ENCODE measurements at places on chromosomes 5 and 9.

GRCh38 chr5:77080905-77081304, 6.2 kb downstream of the ZBED3 start:
- DNase-seq, result no peak

DNA sequence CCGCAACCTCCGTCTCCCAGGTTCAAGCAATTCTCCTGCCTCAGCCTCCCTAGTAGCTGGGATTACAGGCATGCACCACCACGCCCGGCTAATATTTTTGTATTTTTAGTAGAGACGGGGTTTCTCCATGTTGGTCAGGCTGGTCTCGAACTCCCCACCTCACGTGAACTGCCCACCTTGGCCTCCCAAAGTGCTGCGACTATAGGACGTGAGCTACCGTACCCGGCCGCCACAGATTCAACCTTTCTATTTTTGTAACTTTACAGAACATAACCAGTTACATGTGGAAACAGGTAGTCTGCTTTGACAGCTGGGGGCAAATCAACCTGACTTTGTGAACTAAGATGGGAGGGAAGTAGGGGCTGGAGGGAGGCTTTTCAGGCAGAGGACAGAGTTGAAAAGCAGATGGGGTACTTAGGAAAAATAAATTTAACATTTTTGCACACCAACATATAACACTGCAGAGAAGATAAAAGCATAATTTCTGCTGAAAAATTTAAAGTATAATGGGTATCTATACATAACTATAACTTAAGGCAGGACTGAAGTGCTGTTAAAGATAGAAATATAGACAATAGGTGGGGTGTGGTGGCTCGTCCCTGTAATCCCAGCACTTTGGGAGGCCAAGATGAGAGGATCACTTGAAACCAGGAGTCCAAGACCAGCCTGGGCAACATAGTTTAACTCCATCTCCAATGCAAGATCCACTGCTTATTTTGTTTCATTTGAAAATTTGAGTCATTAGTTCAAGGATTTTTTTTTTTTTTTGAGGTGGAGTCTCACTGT, 5.1 kb downstream of the RPL37 start:
- no peak for DNase-seq

- DNase-seq, result peak; percentile 59
Measured at GRCh38 chr9:112869041-112869529, 21.6 kb downstream of the SLC46A2 start.

DNA sequence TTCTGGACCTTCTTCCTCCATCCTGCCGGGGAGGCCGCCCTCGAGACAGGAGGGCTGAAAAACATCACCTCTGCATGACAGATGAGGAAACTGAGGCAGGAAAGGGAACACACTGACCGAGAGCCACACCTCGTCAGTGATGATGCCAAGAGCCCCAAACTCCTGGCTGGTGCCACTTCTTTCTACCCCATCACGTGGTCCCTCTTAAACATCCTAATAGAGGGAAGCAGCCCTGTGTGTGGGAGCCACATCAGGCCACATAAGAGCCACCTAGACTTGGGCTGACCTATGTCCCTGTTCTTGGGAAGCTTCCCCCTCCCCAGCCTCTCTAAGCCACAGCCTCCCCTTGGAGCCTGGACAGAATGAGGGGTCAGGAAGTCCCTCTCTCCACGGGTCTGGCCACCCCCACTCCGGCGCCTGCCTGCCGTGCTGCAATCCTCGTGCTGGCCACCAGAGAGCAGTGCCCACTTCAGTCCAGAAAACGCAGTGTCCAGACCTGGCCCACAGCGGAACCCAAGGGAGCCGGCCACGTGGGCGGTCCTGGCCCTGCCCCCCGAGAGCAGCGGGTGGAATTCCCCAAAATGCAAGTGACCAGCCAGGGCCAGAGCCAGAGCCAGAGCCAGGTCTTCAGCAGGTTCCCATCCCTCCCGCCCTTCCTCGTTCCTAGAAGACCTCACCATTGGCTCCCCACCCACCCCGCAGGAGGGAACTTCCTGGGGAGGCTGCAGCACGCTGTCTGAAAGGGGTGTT, 54.7 kb upstream of the SARDH start:
- DNase-seq, result peak; percentile 84

- DNase-seq, result peak; percentile 29
Measured at GRCh38 chr5:36177715-36178523, 26.0 kb downstream of the SKP2 start.

DNA sequence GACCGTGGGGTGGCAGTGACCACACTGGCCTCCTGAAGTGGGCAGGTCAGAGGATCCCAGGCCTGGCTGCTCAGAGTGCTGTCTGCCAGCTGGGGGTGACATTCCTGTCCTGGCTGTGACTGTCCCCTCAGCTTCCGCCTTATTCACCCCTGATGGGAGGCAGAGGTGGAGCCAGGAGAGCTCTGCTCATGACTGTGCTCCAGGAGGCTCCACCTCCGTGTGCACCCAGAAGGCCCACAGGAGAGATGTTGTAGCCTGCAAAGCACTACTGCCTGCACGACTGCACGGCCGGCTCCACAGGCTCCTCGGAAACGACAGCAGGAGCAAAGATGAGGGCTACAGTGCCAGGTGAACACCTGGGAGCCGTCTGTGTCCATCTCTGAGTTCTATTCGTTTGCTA, 60.9 kb downstream of the ROPN1L start:
- DNase-seq, result no peak

DNA sequence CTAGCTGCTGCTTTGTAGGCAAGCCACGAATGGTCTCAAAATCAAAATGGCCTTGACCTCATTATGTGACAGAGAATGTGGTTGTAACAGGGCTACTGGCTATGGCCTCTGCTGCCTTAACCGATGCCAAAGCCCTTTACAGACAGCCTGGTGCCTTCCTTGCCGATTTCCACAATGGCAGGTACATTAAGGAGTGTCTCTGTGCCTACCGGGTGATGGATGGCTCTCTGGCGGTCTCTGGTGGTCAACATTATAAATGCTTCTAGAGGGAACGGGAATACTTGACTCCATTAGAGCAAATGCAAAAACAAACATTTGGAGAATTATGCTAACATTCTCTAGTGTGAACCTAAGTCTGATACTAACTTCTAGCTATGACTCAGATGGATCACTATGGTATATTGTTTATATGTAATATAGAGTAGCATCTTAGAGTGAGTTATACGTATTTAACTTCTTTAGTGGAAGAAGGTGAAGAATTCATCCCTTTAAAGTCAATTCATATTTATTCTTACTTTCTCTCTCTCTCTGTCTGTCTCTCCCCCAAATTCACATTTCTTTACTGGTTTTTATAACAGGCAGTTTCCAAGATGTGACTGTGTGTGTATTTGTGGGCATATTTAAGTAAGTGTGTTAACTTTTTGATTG, 52.5 kb downstream of the RPS23 start:
- DNase-seq, result peak; percentile 73

DNA sequence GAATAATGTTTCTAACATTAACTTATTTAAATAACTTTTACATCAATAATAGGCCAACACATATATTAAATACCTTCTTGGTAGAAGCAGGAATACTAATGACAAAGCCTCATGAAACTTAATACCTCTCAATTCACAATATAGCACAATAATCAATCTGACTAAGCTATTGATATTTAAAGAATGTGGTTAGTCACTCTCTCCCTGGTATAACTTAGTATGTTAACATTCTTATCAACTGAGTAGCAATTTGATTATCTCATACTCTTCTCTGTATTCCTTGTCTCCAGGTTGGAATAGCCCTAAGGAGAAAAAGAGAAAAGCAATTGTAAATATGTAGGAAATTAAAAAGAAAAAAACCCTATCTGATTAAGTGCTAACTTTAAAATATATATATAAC, 4.9 kb upstream of the PGGT1B start:
- no peak for DNase-seq

- peak; percentile 38 for DNase-seq
Measured at GRCh38 chr5:98510143-98510985, 263.1 kb upstream of the RGMB start.

- no peak for DNase-seq
Measured at GRCh38 chr9:111621895-111622480, 9.1 kb upstream of the DNAJC25 start.

DNA sequence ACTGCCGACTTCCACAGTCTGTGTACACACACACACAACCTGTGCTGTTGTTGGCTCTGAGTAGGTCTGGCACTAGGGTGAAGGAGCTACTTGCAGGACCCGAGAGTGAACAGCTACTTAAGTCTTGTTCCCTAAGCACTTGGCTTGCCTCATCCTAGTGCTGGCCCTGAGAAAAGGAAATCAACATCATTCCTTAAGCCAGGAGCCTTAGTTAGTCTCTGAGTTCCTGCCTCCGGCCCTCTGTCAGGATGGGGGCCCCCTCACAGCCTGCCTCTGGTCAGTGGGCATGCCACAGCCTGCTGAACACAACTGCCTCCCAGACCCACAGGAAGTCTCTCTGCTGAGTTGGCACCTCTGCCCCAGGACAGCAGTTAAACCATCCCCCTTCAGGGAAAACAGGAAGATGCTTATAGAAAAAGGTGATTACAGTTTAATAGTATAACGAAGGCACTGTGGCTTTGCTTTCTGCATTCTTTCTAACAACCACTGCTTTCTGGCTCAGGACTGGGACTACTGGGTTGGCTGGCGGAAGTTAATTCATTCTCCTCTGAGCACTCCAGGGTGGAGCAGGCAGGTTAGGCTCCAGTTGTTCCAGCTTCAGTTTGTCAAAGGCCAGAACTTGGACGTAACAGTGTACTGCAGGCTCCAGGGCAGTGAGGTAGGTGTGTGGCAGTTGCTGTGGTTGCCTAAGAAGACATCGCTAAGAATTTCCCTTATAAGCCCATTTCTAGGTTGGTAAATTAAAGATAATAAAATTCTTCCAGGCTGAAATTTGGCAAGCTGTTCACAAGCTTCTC, 2.8 kb downstream of the MAMDC2 start:
- DNase-seq, result peak; percentile 8
